Vagina (tissue), 2 donors: ENCODE measurements at places on chromosomes 13 and 19.

DNA sequence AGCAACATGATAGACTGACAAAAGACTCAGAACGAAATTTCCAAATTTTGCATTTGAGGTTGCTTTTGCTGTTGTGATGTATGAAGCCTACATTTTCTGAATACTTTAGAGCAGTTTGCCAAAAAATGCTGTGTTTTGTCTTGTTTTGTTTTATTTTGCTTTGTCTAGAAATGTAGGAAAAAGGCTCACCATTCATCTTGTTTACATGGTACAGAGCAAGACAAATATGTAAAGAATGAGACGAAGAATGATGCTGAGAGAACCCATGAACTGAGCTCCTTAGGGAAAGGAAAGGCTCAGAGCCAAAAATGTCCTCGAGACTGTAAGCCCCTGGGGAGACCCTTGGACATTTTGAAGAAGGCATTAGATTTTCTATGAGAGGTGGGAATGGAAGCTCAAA, 6.8 kb upstream of the SPART start:
- DNase-seq: no peak

GRCh38 chr13:97809576-97809975, 143.9 kb upstream of the IPO5 start:
- no peak for DNase-seq

- DNase-seq: no peak
Measured at GRCh38 chr13:41835871-41836270, 125.0 kb downstream of the VWA8 start.

DNA sequence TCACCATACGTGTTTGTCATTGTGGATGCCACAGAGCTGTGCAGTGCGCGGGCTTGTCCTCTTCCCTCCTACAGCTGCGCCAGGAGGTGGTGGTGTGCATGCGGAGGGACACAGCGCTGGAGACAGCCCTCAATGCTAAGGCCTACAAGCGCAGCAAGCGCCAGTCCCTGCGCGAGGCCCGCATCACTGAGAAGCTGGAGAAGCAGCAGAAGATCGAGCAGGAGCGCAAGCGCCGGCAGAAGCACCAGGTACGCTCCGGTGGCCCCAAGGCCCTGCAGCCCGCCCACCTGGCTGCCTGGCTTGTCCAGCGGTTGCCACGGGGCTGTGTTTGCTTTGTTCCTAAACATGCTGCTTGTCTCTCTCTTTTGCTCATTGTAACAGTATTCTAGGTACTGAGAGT, 30.2 kb downstream of the SMARCA4 start:
- no peak for DNase-seq

DNA sequence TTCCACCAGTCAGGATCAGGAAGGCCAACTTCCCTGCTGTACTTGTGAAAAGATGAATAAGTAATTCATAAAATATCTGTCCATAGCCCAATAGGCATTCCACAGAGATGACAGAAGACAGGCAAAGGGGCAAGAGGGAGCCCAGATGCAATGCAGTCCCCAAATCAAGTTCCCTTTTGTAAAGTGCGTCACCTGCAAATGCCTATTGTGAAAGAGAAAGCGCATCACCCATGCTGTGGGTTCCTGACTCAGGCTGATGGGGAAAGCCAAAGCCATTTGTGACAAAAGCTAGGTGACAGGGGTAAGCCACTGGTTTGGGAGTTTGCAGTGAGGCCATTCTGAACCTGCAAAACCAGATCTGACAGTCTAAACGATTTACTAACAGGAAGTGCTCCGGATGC, 157.5 kb upstream of the ZNF536 start:
- DNase-seq: no peak

DNA sequence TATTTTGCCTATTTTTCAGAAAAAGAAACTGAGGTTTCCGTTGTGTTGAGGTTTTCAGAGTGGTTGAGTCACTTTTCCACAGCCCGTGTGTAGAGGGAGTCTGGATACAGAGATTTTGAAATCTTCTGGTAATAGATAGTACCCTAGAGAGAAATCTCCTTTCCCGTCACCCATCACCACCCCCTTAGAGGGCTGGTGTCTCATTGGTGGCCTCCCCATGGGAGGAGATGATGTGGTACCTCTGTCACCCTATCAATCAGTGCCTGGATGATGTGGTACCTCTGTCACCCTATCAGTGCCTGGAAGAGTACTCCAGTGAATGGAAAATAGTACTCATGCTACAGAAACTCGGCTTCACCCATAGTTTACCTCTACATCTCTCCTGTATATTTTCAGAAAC, 42.2 kb upstream of the SERP2 start:
- DNase-seq: no peak

- no peak for DNase-seq
Measured at GRCh38 chr19:54428323-54429175, 13.3 kb downstream of the TTYH1 start.

- no peak for DNase-seq
Measured at GRCh38 chr19:38975214-38975860, at the start of gene FBXO17. FBXO17 (minus strand) TSS chr19:38975742; CDS start chr19:38950319, 25,423 bp downstream.

DNA sequence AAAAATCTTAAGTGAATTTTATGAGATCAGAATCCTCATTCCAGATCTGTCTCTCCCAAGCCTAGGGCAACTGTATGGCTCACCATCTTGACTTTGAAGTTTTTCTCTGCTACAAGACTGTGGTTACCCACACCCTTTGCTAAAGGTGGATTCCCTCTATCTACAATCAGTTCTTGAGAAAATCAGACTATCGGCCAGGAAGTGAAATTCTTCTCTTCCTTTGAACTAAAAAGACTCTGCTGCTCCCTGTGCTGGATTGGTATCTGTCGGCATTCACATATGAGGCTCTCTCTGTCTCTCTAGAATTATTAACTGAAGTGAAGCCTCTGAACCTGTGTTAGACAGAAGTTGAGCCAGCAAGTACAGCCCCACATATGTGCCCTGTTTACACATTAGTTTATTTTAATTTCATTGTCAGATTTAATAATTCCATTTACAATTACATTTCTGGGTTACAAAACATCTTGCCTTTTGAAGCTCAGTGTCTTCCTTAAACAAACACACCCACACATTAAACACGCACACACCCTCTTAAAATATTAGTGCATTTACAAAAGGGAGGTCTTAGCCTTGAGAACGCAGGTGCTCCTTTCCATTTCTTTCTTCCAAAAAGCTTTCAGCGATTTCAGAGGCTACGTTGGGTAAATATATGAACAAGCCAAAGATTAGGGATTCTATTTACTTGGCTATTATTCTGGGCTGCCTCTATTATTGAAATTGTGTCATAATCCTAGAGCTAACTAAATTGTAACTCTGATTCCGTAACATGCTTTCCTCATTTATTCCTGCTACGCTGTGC, 145.7 kb downstream of the MIPEP start:
- DNase-seq: no peak

GRCh38 chr13:106530171-106530851, 5.2 kb downstream of the EFNB2 start:
- no peak for DNase-seq

- no peak for DNase-seq
Measured at GRCh38 chr19:35673121-35673804, 6.9 kb downstream of the UPK1A start.

GRCh38 chr19:57465680-57466381, 8.9 kb upstream of the VN1R1 start:
- no peak for DNase-seq

DNA sequence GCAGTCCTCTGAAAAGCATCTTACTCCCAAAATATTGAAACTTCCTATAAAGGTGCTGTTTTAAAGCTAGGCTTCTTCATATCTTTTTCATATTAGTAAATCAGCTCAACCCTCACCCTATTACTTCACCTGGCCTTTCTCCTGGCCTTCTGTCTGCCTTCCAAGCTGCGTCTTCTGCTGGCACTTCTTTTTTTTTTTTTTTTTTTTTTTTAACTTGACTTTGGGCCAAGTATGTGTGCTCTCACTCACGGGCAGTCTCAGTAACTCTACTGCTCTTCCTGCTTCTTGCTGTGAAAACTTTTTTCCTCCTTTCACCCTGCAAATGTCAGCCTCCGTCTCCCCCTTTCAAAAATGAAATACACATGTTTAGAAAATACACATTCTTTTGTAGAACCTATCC, 41.2 kb upstream of the KCTD4 start:
- DNase-seq: no peak

- DNase-seq: no peak
Measured at GRCh38 chr19:46849610-46850009, 1.0 kb downstream of the AP2S1 start.

- DNase-seq: no peak
Measured at GRCh38 chr13:98206946-98207345, 29.9 kb upstream of the RNF113B start.

GRCh38 chr13:77310579-77311279, 16.2 kb downstream of the MYCBP2 start:
- DNase-seq: no peak

DNA sequence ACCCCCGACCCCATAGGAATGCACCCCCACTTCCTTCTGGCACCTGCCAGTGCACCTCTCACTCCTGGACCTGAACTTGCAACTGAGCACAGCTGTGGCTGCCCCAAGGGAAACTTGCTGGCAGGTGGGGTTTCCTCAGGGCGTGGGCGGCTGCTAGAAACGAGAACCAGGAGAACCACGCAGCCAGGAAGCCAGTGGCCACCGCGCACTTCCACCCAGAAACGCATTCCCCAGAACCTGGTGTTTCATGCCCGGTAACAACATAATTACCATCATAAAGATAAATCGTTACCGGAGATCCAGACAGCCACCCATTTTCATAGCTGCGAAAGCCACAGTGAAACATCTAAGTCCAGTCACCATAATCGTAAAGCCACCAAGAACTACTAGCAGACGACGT, 75.2 kb upstream of the C13orf46 start:
- DNase-seq: no peak

DNA sequence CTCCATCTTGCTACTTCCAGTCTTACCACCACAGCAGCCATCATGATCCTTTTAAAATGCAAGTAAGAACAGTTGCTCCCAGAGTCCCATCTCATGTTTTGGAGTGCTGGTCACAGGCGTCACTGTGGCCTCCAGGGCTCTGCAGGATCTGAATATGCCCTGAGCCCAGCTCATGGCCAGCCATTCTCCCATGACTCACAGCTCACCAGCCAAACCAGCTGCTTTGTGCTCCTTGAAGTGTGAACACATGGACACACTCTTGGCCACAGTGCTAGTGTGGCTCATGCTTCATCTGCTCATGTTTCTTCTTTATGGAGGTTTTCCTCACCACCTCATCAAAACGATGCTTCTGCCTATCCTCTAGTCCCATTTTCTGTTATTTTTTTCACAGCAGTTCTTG, 466.5 kb downstream of the UQCRFS1 start:
- DNase-seq: no peak

- DNase-seq: no peak
Measured at GRCh38 chr19:480016-480855, 16.1 kb upstream of the MADCAM1 start.

DNA sequence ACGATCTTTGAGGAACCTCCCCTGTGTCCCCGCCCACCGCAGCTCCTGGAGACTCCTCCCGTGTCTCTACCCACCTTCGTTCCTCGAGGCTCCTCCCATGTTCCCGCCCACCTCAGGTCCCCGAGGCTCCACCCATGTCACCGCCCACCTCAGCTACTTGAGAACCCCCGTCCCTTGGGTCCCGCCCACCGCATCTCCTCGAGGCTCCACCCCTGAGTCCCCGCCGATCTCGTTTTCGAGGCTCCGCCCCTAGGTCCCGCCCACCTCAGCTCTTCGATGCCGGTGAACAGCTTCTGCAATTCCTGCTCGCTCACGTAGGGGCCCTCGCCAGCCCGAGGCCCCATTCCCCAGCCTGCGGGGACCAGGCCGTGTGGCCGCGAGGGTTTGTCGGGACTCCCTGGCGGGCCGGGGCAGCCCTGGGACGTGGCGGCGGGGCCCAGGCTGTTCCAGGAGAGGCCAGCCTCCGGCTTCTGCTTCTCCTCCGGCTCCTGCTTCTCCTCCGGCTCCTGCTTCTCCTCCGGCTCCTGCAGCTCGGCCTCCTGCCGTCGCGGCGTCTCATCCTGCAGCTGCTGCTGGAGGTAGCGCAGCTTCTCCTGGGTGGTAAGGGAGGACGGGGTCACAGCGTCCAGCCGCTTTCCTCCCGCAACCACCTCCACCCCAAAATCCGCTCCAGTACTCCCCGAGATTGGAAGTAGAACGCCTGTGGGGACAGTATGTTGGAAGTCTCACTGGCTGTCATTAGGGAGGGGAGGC, 16.7 kb downstream of the TSKS start:
- no peak for DNase-seq

GRCh38 chr19:57473646-57474045, 3.7 kb downstream of the ZNF772 start:
- DNase-seq: no peak

- no peak for DNase-seq
Measured at GRCh38 chr19:57708641-57709361, at the start of gene ZNF154. ZNF154 (minus strand) TSS chr19:57709204; CDS start chr19:57708971, 233 bp downstream.

DNA sequence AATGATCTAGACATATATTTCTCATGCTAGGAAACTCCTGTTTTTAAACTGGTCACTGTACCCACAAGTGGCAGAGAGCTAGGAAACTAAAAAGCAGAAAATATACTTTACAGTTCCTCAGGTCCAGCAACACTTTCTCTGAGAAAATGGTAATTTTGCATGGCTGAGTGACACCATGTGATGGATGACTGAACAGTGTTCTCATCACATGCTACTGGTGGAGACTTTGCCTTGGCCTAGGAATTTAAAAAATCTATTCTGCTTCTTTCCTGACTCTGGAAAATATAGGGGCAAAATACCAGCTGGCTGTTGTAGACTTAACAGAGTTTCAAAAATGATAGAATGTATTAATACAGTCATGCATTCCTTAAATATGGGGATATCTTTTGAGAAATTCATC, 50.0 kb downstream of the LATS2 start:
- DNase-seq: no peak

DNA sequence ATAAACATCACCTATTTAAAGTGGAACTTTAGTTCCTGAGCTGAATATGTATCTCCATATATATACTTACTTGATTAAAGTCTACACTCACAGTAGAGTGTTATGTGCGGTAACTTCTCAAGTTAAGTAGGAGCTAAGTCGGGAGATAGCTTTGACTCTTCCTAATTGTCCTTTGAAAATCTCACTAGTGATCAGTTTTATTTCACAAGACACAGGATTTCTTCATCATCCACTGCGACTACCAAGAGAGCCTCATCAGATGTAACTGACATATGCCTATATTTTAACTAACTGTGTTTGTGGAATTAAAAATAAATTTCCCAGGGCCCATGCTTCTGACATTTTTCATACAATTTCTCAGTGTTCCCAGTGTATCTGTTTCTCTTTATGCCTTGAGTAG, 1664.0 kb downstream of the EFNB2 start:
- DNase-seq: no peak

GRCh38 chr13:20860844-20861243, 41.7 kb downstream of the XPO4 start:
- no peak for DNase-seq

GRCh38 chr13:98838776-98839175, 86.3 kb upstream of the SLC15A1 start:
- no peak for DNase-seq

DNA sequence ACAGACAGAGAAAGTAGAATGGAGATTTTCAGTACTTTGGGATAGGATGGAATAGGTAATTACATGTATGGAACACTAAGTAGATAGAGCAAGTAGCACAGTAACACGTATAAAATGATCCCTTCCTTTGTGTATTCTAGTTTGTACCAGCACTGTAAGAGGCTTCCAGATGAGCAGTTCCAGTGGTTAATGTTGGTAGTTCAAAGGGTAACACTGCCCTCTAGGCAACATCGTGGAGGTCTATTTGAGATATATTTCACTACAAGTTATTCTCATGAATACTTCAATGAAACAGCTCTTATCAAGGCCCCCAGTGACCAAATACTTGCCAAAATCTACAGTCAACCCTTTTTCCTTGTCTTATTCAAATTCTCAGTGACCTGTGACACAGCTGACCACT, 13.5 kb upstream of the ZNF563 start:
- no peak for DNase-seq

GRCh38 chr19:31340042-31341025, 8.9 kb downstream of the TSHZ3 start:
- no peak for DNase-seq
